ENCODE measurements at places on chromosomes 3 and 15.

DNA sequence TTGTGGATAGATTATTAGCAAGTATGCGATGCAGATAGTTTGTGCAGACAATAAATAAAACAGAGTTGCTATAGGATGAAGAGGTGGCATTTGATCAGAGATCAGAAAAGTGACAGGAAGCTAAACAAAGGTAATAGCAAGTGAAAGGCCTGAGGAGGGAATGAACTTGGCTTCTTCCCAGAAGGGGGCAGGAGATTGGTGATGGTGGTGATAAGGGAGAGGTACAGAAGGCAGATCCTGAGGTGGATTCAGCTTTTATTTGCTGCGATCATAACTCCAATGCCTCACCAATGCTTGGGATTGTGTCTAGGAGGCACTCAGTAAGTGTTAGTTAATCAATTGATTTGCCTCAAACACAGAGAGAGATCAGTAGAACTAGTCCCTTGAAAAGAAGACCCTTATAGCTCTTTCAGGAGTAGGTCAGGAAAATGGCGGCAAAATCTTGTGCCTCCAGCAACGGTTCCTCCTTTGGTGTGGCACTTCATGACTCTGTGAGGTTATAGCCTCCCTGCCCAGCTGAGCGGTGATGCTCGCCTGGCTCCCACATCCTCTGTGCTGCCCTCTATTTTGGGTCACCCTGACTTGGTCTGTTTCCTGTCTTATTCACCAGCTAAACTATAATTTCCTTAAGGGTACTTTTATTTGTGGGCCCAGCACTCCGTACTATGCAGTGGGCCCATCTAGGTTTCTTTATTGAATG is 37.5 kb downstream of the TGFBR2 start:
- DNase-seq, result peak; percentile 56

DNA sequence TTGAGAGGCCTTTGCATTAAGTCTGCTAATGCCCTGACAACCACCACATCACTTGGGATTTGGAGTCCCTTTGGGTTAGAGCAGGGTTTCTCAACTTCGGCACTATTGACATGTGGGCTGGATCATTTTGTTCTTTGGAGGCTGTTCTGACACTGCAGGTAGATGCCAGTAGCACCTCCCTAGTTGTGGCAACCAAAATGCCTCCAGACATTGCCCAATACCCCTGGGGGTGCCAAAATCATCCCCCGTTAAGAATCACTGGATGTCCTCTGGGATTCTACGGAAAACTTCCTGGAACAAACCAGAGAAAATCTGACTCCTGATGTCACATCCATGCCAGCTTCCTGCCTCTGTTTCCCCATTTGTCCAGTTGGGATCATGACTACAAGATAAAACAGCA is 37.2 kb upstream of the BLM start:
- no peak for DNase-seq

DNA sequence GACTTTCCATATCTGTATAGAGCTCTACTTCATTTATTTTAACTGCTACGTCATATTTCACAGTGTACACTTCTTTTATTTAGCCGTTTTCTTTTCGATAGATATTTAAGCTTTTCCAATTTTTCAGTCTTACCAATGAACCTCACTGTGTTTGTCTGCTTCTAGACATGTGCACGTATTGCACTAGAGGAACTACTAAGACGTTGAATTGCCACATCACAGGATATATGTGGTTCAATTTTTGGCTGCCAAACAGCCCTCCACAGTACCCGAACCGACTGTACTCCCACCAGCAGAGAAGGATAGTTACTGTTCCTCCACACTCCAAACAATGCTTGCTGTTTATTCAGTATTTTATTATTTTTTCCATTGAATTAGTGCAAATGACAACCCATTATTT is 2.0 kb downstream of the NR1I2 start:
- DNase-seq, result no peak

DNA sequence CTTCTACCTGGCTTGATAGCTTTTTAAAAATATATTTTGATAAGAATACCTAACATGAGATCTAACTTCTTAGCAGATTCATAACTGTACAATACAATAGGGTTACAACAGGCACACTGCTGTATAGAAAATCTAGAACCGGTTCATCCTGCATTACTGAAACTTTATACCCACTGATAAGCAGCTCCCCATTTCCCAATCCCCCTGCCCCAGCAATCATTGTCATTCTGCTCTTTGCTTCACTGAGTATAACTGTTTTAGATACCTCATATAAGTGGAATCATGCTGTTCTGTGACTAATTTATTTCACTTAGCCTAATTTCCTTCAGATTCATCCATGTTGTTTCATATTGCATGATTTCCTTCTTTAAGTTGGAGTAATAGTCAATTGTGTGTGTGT is 906.0 kb downstream of the GBE1 start:
- no peak for DNase-seq

- no peak for DNase-seq
These were observed 115.4 kb downstream of the IGF2BP2 start for GRCh38 chr3:185709251-185709955.

- DNase-seq, result peak; percentile 40
These were observed 21.4 kb upstream of the LIPC start for GRCh38 chr15:58410353-58410752.

- DNase-seq, result no peak
These were observed 44.1 kb downstream of the CD86 start for GRCh38 chr3:122099255-122099654.

DNA sequence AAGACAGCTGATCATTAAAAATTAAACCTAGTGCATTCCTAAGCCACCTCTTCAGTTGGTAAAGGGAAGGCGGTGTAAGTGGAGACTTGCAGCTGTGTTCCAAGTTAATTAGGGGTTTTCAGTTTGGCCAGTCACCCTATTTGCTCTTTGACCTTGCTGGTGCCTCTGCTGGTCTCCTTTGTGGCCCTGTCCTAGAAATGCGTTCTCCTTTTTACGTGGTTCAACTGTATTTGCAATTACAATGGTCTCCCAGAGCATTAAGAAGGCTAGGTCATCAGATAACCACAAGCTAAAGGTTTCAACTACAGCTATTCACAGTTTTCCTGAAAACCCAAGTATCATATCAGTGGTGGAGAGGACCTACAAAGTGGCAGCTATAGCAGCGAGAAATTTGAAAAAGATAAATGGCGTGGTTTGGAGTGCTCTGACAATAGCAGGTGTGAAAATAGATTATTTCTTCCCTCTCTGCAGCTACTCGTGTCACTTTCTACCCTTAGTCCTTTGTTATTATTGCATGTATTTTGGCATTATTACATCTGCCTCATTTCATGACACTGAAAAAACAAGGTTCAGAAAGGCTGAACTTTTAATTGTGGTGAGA is 203.5 kb upstream of the TBC1D5 start:
- DNase-seq, result no peak

DNA sequence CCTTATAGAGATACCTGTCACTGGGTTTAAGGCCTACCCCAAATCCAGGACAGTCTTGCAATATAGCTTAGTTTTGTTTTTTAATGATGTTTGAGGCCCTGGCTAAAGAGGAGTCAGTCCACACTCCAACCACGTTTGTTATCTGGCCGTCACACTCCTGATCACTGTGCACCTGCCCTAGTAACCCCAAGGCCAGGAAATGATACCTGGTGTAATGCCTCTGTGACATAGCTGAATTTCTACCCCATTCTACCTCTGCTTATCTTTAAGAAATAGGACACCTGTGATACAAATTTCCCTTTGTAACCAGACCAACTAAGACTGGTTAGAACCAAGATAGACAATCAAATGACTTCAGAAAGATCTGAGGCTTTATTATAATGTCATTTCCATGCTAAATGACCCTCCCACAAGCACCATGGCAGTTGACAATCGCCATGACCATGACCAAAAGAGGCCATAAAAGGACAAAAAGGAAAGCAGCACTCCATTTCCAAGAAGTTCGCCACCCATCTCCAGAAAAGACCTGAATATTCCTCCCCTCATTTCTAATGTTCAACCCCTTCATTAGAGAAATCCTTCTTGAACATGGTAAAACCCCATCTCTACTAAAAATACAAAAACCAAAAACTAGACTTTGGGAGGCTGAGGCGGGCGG is 4.8 kb upstream of the RTP3 start:
- DNase-seq, result no peak

DNA sequence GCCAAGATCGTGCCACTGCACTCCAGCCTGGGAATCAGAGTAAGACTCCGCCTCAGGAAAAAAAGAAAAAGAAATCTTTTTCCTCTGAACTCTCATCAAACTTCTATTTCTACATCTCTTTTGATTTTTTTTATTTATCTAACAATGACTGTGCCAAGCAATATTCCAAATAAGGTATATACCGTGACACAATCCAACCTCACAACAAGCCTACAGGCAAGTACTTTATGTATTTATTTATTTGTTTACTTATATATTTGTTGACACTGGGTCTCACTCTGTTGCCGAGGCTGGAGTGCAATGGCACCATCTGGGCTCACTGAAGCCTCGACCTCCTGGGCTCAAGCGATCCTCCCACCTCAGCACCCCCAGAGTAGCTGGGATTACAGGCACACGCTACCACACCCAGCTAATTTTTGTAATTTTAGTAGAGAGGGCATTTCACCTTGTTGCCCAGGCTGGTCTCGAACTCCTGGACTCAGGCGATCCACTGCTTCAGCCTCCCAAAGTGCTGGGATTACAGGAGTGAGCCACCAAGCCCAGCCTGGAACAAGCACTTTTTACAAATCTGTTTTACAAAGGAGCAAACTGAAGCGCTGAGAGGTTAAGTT is 94.9 kb upstream of the CHD2 start:
- no peak for DNase-seq

DNA sequence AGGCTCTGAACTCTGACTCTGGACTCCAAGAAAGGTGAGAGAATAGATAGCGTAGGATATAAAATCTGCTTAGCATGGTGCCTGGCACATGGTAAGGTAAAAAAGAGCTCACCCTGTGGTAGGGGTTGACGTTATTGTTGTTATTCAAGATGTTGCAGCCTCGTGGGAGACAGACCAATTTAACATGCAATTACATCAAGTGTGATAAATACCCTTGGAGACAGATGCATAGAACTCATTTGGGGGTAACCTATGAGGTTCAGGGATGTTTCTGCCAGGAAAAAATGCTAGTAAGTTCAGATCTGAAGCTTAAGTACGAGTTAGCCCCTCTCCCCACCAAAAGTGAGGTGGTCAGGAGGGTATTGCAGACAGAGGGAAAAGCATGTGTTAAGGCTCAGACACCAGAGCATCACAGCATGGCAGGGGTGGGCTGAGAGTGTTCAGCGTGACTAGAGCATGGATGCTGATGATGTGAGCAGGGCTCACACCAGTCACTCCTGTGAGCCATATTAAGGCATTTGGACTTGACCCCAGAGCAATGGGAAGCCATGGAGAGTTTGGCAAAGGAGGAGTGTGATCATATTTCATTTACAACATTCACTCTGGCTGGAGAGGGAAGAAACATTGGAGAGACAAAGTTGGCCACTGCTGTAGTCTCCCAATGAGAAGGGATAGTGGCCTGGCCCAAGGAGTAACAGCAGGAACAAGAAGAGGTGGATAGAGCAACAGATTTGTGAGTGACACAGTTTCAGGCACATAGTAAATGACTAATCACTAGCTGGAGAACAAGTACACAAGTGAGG is 181.0 kb downstream of the UACA start:
- no peak for DNase-seq

GRCh38 chr3:139130390-139131140 is 85.9 kb upstream of the PRR23C start:
- DNase-seq, result no peak

DNA sequence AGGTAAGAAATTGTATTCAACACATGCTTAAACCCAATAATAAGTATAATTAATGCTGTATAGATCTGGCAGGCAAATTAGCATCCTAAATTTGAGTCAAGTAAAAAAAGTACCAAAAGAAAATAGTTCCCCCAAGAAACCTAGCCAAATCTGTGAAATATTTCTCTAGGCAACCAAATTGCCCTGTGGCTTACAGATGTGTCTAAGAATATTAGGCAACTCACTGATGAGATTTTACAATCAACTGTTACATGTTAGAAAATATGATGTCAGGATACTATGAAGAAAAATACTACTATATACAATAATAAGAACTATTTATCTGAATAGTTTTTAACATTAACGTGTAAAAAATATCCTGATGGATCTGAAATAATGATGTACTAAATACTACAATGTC is 397.1 kb downstream of the TIGIT start:
- DNase-seq, result no peak

DNA sequence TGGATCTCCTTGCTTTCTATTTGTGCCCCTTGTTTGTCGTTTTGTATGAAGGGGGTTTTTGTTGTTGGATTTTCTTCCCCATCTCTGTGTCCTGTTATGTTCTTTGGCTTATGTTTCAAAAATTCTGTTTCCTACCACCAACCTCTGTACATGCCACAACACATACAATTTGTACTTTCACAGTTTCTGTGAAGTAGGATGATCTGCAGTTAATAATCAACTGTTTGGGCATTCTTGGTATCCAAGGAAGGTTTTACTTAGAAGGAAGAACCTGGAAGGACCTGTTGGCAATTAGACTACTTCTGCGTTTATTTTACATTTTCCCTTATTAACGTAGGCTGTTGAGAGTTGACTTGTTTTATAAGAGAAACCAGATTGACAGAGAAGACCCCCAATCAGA is 8.3 kb downstream of the SETD5 start:
- DNase-seq, result no peak

DNA sequence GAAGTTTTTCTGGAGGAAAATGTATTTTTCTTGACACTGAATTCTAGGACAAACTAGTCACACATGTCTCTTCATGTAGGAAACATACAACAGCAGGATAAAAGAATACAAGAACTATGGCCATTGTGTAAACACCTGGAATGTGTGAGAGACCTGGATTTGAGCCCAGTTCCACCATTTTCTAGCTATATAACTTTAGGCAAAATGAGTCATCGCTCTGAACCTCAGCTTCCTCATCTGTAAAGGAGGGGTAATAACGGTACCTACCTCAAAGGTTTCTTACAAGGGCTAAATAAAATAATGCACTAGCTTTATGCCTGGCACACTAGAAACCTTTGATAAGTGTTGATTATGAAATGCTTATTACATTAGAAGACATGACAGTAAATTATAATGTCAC is 57.8 kb downstream of the RIOX2 start:
- DNase-seq, result no peak

DNA sequence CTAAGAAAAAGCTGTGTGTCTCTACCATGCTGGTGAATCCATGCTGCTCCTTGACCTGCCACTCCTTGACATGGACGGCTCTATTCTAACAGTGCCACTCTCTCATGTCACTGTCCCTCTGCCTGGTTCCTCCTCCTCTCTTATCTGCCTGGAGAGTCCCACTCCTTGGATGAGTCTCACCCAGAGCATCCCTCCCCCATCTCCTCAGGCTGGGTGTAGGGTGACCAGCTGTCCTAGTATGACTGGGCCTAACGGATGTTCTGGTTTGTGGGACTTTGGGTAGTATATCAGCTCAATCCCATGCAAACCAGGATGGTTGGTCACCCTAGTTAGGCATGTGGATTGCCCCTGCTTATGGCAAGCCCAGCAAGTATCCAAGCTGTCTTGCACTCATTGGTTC is 54.3 kb downstream of the LIPC start:
- DNase-seq, result no peak

- no peak for DNase-seq
These were observed 1.8 kb upstream of the ZSCAN2 start for GRCh38 chr15:84598993-84599392.
